ENCODE measurements at places on chromosomes 1 and 21.

DNA sequence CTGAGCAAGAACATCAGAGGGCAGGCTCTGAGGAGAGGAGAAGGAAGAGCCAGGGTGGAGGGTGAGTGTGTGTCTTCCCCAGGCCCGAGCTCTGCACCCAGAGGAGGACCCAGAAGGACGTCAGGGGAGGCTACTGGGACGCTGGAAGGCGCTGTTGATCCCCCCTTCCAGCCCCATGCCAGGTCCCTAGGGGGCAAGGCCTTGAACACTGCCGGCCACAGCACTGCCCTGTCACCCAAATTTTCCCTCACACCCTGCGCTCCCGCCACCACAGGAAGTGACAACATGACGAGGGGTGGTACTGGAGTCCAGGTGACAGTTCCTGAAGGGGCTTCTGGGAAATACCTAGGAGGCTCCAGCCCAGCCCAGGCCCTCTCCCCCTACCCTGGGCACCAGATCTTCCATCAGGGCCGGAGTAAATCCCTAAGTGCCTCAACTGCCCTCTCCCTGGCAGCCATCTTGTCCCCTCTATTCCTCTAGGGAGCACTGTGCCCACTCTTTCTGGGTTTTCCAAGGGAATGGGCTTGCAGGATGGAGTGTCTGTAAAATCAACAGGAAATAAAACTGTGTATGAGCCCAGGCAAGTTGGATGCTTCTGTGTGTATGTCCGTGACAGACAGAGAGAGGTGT lies 17.1 kb downstream of the BCAN start:
- H3K4me3 ChIP-seq, result peak overlapping the region; percentile 84
- H3K36me3 ChIP-seq, result peaks cover 4% of the 10 kb centered on the region
- no peak overlapping the region for H3K27ac ChIP-seq
- peaks cover 57% of the 10 kb centered on the region for H3K4me1 ChIP-seq
- H3K27me3 ChIP-seq, result peaks cover 38% of the 10 kb centered on the region

DNA sequence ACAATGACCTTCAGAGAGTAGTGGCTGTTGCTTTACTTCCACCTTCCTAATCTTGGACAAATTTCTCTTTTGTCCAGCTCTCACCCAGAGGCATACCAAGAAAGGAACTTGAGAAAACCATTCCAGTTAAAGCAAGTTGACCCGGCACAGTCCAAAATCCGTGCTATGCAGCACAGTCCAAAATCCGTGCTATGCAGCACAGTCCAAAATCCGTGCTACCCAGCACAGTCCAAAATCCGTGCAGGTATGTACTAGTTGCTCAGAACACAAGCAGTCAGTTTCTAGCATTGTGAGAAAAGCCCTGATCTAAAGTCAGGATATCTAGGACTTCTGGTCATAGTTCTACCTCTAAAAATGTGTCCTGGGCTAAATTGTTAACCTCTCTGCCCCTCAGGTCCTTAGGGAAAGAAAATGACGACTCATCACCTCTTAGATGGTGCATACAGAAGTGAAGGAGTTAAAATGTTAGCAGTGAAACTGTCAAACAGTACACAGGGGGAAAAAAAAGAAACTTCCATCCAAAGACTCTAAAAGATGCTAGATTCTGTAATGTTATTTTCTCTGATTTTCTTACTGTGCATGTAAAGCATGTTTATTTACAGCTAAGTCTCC lies 40.3 kb upstream of the ENAH start:
- H3K27me3 ChIP-seq, result peaks cover 7% of the 10 kb centered on the region
- H3K36me3 ChIP-seq, result no peaks in the 10 kb centered on the region
- no peaks in the 10 kb centered on the region for H3K4me1 ChIP-seq

- no peaks in the 10 kb centered on the region for H3K36me3 ChIP-seq
- H3K4me1 ChIP-seq, result no peaks in the 10 kb centered on the region
- H3K4me3 ChIP-seq, result no peak overlapping the region
- no peak for DNase-seq
- H3K27me3 ChIP-seq, result no peaks in the 10 kb centered on the region
These were observed 608.2 kb upstream of the ADGRL4 start for GRCh38 chr1:79614762-79615161.

- H3K4me3 ChIP-seq, result no peak overlapping the region
- no peak for DNase-seq
- no peak overlapping the region for H3K27ac ChIP-seq
- H3K27me3 ChIP-seq, result peaks cover 5% of the 10 kb centered on the region
These were observed 212.6 kb downstream of the BARHL2 start for GRCh38 chr1:90504509-90504908.

DNA sequence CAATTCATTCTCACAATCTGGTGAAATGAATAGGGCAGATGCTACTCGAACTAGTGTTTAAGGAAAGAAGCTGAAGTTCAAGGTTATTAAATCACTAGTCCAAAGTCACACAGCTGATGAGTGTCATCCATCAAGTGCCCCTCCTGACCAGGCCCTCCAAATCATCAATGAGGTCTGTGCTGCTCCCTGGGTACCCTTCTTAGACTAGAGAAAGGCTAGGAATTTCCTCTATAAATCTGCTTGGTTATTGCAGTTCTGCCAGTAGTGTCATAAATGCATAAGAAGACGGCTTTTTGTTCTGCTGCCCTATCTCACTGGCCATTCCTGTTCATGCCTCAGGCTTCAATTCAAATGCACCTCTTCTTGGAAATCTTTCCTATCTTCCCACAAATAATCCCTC lies 5.5 kb upstream of the KRTAP21-1 start:
- peaks cover 4% of the 10 kb centered on the region for H3K27me3 ChIP-seq
- no peaks in the 10 kb centered on the region for H3K4me1 ChIP-seq
- no peaks in the 10 kb centered on the region for H3K36me3 ChIP-seq
- no peak overlapping the region for H3K27ac ChIP-seq
- no peak for DNase-seq

DNA sequence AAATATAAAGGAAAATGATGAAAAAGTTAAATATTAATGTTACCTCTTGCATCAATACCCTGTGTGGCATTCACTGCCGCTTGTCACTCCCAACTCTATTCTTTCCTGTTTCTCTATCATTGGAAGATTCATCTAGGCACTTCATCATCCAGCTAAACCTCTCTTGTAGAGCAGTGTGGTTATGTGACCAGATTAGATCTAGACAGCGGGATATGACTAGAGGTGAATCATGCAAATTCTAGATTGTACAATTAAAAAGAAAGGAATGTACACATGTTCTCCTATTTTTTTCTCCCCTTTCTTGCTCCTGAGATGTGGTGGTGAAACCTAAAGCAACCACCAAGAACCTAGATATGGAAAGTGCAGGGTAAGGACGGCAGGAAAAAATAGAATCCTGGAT lies 174.1 kb downstream of the LBR start:
- no peaks in the 10 kb centered on the region for H3K36me3 ChIP-seq
- H3K4me1 ChIP-seq, result no peaks in the 10 kb centered on the region
- no peak overlapping the region for H3K27ac ChIP-seq
- no peak for DNase-seq
- no peak overlapping the region for H3K4me3 ChIP-seq

DNA sequence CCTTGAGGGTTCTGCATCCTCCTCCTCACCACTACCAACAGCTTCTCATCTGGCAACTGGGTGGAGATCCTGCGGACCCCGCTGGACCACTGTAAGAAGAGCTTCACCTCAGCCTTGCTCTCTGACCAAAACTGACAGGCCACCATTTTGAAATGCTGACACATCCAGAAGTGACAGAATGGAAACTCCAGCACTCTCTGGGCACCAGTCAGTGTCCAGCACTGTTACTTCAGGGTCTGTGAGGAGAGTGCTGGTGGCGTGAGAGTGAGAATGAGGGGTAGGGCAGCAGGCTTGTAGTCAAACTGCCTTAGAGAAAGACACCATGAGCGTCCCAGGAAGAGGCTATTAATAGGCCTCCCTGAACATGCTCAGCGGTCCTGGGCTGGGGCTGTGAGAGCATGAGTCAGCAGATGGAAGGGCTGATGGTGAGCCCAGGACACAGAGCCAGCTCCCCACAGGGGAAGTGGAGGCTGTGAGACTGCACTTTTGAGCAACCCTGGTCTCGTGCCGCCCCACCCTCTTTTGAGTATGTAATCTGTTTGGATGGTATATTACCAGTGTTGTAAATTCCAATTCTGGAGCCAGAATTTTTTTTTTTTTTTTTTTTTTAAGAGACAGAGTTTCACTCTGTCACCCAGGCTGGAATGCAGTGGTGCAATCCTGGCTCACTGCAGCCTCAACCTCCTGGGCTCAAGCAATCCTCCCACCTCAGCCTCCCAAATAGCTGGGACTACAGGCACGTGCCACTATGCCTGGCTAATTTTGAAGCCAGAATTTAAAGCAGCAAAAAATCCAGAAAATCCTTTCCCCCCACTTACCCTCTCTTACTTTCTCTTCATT lies 34.4 kb upstream of the SLC30A1 start:
- DNase-seq, result no peak
- no peak overlapping the region for H3K4me3 ChIP-seq
- H3K36me3 ChIP-seq, result no peaks in the 10 kb centered on the region
- H3K27me3 ChIP-seq, result no peaks in the 10 kb centered on the region

DNA sequence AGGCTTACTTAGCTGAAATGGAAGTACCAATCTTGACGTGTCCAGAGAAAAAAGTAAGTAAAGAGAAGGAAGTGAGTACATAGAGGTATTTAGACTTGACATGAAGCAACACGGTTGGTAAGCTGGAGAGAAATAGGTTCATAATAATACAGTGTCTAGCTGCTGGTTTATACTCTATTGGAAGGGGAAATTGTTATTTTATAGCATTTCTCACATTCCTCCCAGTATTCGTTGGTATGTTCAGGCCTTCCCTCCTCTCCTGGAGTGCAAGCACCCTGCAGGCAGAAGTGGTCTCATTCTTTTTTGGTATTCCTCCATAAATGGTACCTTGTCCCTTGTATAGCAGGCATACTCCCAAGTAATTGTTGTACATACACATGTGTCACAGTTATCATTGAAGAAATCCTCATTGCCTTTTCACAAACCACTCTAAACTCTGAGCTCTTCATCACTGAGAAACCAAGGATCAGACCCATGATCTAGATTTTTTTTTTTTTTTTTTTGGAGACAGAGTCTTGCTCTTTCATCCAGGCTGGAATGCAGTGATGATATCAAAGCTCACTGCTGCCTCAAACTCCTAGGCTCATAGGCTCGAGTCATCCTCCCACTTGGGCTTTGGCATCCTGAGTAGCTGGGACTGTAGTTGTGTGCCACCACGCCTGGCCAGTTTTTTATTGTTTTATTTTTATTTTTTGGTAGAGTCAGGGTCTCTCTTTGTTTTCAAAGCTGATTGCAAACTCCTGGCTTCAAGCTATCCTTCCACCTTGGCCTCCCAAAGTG lies 9.8 kb upstream of the IPO9 start:
- no peak for DNase-seq
- no peaks in the 10 kb centered on the region for H3K4me1 ChIP-seq
- no peak overlapping the region for H3K27ac ChIP-seq
- H3K4me3 ChIP-seq, result no peak overlapping the region
- peaks cover 4% of the 10 kb centered on the region for H3K36me3 ChIP-seq

DNA sequence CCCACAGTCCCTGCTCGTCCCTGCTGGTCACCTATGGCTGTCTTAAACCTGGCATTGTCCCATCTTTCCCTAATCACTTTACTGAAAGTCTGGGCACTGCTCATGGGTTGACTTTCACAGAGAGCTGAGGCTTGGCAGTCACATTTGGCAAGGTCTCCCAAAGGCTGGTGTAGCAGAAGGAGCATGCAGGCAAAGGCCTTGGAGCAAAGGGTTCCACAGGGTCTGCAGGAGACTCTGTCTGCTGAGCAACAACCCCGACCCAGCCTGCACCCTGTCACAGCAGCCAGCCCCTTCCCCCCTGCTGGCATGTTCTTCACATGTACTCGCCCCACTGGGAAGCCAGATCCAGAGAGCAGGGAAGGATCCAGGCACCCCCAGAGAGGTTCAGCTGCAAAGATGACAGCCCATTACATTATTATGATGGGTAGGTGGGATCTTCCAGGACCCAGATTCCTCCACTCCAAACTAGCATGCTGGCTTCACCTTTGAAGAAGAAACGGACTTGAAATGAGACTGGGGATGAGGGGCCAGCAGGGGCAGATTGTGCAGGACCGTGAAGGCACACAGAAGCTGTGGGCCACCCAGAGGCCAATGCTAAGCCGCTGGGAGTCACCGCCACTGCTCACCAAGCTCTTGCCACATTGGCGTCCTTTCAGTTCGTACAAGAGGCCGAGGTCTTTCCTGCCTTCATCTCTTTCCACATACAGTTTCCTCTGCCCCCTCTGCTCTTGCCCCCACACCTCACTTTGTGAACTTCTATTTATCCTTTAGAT lies 14.2 kb upstream of the TMEM125 start:
- H3K27ac ChIP-seq, result no peak overlapping the region
- H3K4me1 ChIP-seq, result no peaks in the 10 kb centered on the region
- H3K4me3 ChIP-seq, result no peak overlapping the region
- H3K27me3 ChIP-seq, result peaks cover 9% of the 10 kb centered on the region

GRCh38 chr1:38585460-38585859 lies 274.1 kb downstream of the RRAGC start:
- no peaks in the 10 kb centered on the region for H3K36me3 ChIP-seq
- H3K27ac ChIP-seq, result no peak overlapping the region
- H3K27me3 ChIP-seq, result peaks cover 3% of the 10 kb centered on the region
- no peak overlapping the region for H3K4me3 ChIP-seq
- no peak for DNase-seq

- no peak overlapping the region for H3K27ac ChIP-seq
- peaks cover 75% of the 10 kb centered on the region for H3K4me1 ChIP-seq
- H3K36me3 ChIP-seq, result peaks cover 41% of the 10 kb centered on the region
- no peak for DNase-seq
- no peak overlapping the region for H3K4me3 ChIP-seq
- H3K27me3 ChIP-seq, result no peaks in the 10 kb centered on the region
These were observed 7.8 kb downstream of the ABCD3 start for GRCh38 chr1:94425821-94426484.

Data from activated T-cell treated with anti-CD3 and anti-CD28 coated beads, Interleukin-2, amount 50 U/mL, for 24 hours (primary cell).